HCT116 (cell line): ENCODE measurements at places on chromosomes 6 and 20. TPM values are rescaled to one million over a fixed set of nuclear protein-coding genes. Genes with fewer than 3 reads are reported as not detected.

PRR18 gene
- not detected for total RNA-seq

DNA sequence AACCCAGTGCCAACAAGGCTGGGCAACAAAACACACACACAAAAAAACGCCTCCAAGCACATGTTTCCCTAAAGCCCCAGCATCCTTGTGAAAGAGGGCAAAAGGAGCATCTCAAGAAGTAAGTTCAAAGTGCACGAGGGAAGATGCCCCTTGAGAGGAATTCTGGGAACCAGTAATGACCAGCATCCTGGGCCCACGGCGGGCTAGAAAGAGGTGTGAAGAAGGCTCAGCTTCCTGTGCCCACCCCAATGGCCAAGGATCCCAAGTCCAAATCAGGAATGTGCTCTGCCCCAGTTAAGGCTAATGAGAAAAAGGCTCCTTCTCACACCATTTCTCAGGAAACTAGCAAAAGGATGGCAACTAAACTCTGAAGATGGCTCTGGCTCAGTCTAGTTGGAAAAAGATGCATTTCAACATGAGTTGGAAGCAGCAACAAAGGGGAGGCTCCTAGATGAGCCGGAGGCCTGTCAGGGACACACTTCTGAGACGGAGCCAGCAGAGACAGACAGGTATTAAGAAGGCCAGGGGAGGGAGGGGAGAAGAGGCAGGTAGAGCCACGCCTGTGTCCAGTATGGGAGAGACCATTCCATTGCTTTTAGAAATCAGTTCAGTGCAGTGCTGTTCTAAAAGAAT lies 3.2 kb downstream of the RIMS4 start:
- DNase-seq: no peak

DNA sequence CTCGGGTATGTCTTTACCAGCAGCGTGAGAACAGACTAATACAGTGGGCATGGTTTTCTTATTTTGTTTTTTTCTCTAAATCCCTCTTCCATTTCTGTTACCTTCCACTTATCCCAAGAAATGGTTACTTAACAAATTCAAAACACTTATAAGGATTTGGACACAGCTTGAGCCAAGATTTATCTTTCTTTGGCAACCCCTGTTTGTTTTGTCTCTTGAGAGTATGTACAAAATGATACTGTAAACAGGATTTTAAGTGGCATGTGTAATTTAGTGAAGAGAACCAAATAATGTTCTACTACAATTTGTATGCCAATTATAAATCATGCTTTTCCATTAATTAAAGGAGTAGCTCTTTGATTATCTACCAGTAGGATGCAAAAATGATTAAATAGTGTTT lies 51.4 kb downstream of the PPP1R14C start:
- DNase-seq: no peak

DNA sequence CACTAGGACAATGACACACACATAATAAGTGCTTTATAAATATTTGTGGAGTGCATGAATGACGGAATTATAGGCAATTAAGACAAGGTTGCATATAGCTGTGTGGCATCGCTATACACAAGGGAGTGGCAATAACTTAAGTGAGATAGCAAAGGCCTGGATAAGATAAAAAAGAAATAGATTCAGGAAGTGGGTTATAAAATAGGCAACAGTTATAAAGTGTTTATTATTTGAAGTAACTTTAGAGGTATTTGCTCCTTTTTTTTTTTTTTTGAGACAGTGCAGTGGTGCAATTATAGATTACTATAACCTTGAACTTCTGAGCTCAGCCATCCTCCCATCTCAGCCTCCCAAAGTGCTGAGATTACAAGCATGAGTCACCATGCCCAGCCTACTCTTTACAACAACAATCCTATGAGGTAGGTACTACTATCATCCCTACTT lies 75.9 kb upstream of the LOC128125822 start:
- no peak for DNase-seq

- peak; percentile 72 for DNase-seq
These were observed 31.8 kb downstream of the PSMB9 start for GRCh38 chr6:32885698-32886286.

GRCh38 chr6:12333128-12333527 lies 43.0 kb downstream of the EDN1 start:
- no peak for DNase-seq

DNA sequence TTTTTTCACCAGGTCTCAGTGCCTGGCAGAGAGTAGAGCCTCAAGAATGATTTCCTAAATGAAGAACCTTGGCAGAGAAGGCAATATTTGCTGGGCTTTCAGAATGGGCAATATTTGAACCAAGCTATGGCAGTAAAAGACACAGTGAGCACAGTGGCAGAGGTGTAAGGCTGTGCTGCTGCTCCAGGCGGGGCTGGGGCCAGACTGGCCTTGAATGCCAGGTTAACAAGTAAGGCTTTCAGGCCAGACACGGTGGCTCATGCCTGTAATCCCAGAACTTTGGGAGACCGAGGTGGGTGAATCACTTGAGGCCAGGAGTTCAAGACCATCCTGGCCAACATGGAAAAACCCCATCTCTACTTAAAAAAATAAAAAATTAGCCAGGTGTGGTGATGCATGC lies 8.5 kb upstream of the MYL9 start:
- DNase-seq: no peak

- no peak for DNase-seq
These were observed 396.9 kb upstream of the ADGRB3 start for GRCh38 chr6:68238097-68238601.

- DNase-seq: no peak
These were observed at the start of gene MYL9 for GRCh38 chr20:36541227-36541767. Gene MYL9 (plus strand): TSS chr20:36541519. CDS start chr20:36544885, 3,366 bp downstream.
